ENCODE measurements at places on chromosomes 1 and 21. TPM values are rescaled to one million over a fixed set of nuclear protein-coding genes. Genes with fewer than 3 reads are reported as not detected.

- DNase-seq: no peak
Measured at GRCh38 chr1:64242895-64243756, 39.7 kb downstream of the UBE2U start.

DNA sequence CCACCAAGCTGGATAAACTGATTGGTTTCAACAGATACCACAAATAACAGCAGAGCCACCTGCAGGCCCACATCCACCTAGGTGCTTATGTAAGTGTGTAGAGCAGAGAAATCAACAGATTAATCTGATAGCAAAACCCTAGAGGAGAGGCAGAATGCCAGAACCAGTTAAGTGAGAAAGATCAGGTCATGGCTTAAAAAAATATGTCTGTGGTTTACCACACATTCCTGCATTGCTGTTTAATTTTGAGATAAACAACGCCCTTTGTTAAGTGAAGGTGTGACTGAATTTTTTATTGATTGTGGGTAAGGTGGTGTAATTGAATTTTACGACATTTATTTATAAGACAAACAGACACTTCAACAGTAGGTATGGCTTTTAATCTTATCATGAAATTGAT lies 21.2 kb downstream of the CRNN start:
- no peak for DNase-seq

DNA sequence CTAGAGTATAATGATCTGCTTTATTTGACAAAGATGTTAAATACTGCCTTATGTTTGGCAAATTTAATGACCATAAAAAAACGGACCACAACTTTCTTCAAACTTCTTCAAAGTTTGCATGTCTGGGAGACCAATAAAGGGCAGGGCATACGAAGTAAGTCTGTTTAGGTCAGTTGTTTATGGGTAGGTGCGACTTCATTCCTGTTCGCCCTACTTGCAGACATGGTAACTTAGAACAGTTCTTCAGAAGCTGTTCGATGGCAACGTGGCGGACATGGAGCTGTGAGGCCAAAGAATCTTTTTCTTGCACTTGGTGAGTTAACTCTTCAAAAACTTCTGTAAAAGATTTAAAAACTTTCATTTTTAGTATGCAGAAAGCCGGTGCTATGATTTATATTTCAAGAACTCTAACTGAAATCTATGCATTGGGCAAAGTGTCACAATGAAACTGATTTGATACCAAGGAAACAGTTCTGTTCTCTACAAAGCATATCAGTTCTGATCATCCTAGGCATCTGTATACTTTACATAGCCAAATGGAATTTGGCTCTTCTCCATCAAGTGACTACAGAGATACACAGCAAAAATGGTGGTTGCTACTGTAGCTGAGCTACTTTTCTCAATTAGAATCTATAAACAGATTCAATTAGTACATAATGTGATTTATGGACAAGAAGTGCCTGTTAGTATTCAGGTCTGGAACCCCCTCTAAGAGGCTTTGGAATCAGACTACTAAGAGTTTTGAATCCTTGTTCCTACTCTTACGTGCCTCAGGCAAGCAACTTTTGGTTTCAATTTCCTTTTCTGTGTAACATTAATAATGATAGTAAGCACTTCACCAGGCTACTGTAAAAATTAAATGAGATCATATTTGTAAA lies 25.7 kb downstream of the C21orf91 start:
- DNase-seq: no peak

DNA sequence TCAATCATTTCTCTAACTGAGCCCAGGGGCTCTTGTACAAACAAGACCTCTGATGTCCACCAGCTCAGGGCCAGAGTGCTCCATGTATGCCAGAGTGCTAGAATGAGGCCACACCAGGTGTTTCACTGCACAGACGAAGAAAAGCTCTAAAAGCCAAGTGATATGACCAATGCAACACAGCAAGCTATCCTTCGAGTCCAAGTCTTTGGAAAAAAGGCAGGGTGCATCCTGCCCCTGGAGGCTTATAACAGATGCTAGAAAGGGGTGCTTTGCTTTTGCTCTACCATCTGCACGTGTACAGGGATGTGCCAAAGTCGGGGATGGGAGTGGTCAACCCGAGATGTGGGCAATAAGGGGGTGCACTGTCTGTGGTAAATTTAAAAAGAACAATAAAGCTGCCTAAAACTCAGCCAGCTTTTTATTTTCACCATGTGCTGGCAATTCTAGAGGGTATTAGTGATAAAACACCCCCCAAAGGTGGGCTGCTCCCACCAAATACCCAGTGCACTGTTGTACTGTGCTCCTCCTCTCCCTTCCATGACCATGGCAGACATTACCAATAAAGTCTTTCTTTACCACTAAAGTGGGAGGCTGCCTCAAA lies 32.1 kb downstream of the SMIM12 start:
- DNase-seq: no peak

DNA sequence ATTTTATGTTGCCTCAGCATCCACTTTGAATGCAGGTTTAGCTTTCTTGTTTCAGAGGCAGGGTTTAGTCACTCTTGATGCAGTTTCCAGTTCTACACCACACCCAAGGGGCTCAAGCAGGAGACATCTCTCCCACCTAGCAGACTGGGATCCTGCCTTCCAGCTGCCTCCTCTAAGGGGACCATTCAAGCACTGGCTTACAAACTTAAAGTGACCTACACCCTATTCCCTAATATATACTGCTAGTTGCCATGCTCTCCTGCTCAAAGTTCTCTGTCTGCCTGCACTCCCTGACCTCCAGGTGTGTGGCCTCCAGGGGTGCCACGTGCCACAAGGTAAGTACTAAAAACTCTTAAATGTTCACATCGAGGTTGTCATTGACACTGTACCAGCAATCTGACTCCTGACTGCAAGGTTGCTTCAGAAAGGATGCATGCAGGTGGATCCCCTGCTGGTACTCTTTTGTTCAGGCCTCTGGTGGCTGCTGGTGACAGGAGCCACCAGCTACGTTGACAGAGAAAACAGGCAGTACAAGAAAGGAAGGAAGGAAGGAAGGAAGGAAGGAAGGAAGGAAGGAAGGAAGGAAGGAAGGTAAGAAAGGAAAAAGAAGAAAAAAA lies 185.9 kb downstream of the COQ8A start:
- DNase-seq: no peak

DNA sequence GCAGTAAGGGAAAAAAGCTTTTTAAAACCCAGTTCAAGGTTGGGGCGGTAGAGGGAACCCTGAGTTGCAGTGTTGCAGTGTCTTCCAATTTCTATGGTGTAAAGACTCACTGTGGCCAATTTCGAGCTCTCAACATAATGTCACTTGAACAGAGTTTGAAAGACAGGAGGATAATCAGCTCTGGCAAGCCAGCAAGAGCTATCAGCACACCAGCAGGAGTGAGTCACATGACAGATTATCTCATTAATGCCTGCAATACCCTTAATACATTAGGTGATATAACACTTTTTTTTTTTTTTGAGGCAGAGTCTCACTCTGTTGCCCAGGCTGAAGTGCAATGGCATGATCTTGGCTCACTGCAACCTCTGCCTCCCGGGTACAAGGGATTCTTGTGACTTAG lies 22.8 kb downstream of the SLC9C2 start:
- DNase-seq: no peak

DNA sequence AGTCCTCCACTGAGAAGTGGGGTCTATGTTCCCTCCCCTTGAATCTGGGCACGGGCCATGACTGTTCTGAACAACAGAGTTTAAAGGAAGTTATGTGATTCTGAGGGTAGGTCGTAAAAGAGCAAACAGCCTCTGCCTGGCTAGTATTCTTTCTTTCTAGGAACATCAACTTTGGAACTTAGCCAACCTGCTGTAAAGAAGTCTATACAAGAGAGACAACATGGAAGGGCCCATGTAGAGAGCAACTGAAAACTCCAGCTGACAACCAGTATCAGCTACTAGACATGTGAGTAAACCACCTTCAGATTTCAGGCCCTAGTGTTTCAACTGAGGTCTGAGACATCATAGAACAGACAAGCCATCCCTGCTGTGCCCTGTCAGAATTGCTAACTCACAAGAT lies 7.5 kb downstream of the SELENOF start:
- no peak for DNase-seq

DNA sequence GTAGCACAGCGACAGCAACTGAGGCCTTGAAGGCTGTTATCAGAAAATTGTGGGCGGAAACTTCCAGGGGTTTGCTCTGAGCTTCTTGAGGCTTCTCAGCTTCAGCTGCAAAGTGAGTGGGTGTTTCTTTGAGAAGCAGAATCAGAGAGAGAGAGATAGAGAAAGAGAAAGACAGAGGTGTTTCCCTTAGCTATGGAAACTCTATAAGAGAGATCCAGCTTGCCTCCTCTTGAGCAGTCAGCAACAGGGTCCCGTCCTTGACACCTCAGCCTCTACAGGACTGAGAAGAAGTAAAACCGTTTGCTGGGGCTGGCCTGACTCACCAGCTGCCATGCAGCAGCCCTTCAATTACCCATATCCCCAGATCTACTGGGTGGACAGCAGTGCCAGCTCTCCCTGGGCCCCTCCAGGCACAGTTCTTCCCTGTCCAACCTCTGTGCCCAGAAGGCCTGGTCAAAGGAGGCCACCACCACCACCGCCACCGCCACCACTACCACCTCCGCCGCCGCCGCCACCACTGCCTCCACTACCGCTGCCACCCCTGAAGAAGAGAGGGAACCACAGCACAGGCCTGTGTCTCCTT lies at the start of gene FASLG:
Gene FASLG, plus strand, starts transcription at position 233 of the 583 bp plus-strand sequence. Its CDS starts 99 bp downstream, at position 332.
- no peak for DNase-seq

Gene KCNQ4
- 2.4 TPM for total RNA-seq

Gene LRRC7
- total RNA-seq: 6.9 TPM
